ENCODE measurements at places on chromosomes 6 and 20.

DNA sequence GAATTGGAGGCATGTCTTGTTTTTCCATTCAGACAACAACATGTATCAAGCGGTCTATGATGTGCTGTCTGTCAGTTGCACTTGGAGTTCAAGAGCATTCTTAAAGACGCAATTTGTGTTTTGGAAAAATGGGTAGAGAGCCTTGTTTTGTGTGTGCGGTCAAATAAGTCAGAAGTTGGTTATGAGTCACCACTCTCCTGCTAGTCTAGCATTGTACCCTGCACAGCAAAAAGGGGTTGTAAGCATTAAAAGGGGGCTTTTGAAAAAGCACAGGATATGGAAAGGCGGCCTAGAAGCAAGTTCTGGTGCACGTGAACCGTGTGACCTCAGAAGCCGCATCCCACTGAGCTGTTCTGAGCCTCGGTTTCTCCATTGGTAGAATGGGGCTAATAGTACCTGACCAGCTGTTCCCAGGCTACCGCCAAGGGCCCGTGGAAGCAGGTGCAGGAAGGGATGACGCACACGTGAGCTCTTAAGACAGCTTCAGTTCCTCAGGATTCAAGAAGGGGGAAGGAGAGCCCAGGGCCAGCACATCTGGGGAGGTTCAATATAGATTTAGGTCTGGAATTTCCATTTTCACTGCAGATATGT is 61.6 kb upstream of the SNX9 start:
- no peak for DNase-seq

DNA sequence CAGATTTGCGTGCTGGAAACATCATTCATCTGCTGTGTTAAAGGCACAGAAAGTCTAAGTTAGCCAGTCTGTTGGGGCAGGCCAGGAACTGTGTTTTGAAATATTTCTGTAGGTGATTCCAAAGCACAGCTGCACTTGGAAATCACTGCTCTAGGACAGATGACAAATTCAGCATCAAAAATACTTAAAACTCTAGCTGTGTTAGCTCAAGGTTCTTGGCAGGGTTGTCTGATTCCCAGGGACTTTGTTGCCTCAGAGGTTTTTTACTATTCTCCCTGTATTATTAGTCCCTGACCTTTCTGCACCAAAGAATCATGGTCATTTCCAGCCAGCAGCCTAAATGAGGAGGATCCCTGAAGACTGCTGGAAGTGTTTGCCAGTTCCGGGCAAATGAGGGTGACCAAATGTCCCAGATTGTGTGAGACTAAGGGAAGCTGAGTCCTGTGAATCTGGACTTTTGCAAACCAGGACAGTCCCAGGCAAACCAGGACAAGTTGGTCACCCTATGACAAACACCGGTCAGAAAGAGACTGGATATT is 84.3 kb upstream of the TMEM30A start:
- no peak for DNase-seq

- DNase-seq, result peak; percentile 96
Observed at GRCh38 chr6:73519926-73520687, 725 bp downstream of the EEF1A1 start.

GRCh38 chr6:17460862-17461261 is 67.5 kb downstream of the CAP2 start:
- no peak for DNase-seq

DNA sequence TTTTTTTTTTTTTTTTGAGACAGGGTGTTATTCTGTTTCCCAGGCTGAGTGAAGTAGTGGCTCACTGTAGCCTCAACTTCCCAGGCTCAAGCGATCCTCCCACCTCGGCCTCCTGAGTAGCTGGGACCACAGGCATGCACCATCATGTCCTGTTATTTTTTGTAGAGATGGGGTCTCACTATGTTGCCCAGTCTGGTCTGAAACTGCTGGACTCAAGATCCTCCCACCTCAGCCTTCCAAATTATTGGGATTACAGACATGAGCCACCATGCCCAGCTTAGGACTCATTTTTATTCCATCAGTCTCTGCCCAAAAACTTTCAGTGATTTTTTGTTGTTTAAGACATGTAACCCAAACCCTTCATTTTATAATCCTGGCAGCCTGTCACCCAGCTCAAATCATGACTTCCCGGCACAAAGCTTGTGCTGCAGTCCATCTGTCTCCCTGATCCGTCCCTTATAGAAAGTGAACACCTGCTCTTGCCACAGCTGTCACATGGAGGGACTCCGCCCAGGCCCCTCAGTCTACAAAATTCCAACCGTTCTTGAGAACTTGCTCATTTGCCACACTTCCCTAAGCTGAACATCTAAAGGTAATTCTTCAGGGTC is 183.9 kb upstream of the JARID2 start:
- DNase-seq, result no peak

DNA sequence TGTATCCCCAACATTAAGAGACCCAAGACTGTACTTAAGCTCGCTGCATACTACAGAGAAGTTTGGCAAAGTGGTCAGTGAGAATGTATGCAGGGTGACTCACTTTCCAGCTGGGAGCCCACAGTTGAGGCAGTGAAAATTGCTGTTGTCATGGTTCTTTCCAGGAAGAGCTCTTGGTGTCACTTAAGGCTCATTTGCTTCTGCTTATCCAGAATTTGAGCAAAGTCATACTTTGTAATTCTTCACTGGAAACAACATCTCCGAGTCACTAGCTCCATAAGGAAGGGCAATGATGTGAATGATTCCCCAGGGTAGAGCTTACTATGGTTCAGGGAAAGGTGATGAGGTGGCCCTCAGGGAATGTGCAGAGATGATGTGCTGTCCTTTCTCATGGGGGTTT is 65.4 kb upstream of the FBXL4 start:
- no peak for DNase-seq

- DNase-seq, result no peak
Observed at GRCh38 chr20:56504373-56505005, 20.1 kb upstream of the FAM209A start.

GRCh38 chr6:77341058-77341986 is 122.0 kb downstream of the HTR1B start:
- no peak for DNase-seq

DNA sequence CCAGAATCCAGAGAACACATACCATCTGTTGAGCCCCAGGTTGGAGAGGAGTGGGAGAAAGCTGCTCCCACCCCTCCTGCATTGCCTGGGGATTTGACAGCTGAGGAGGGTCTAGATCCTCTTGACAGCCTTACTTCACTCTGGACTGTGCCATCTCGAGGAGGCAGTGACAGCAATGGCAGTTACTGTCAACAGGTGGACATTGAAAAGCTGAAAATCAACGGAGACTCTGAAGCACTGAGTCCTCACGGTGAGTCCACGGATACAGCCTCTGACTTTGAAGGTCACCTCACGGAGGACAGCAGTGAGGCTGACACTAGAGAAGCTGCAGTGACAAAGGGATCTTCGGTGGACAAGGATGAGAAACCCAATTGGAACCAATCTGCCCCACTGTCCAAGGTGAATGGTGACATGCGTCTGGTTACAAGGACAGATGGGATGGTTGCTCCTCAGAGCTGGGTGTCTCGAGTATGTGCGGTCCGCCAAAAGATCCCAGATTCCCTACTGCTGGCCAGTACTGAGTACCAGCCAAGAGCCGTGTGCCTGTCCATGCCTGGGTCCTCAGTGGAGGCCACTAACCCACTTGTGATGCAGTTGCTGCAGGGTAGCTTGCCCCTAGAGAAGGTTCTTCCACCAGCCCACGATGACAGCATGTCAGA is 77.4 kb downstream of the ASXL1 start:
- no peak for DNase-seq

DNA sequence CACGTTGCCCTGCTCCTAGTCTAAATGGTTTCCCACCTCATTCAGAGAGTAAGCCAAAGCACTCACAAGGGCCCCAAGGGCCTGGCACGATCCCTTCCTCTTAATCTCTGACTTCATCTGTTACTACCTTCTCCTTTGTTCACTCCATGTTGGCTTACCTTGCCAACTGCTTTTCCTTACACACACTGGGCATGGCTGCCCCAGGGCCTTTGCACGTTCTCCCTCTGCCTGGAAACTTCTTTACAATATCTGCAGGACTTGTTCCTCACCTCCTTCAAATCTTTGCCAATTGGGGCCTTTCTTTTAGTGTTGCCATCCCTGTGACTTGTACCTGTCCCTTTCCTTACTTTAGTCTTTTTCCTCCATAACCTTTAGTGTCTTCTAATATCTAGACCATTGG is 73.9 kb downstream of the PLCB4 start:
- DNase-seq, result no peak

DNA sequence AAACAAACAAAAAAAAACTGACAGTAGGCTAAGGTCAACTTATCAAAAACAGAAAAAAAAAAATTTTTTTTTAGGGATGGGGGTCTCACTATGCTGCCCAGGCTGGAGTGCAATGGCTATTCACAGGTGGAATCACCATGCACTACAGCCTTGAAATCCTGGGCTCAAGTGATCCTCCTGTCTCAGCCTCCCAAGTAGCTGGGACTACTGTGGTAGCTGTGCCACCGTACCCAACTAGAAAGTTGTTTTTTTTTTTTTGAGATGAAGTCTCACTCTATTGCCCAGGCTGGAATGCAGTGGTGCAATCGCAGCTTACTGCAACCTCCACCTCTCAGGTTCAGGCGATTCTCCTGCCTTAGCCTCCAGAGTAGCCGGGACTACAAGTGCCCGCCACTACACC is 2.1 kb downstream of the COMMD7 start:
- no peak for DNase-seq

DNA sequence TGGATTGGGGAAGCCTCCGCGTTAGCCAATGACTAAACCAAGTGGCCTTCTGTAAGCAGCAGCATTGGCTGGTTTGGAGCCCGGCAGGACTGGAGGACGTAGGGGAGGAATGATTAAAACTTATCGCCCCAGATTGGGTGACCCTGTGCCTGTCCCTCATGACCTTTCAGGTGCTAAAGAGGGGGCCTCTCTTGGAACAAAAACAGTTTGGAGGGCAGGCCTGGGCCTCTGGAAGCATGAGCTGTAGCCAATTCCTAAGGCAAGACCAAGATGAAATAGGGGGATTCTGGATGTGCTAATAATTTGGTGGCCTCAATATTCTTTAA is 1.4 kb downstream of the GMPR start:
- no peak for DNase-seq

GRCh38 chr6:104704191-104704590 is 155.5 kb downstream of the HACE1 start:
- DNase-seq, result no peak

DNA sequence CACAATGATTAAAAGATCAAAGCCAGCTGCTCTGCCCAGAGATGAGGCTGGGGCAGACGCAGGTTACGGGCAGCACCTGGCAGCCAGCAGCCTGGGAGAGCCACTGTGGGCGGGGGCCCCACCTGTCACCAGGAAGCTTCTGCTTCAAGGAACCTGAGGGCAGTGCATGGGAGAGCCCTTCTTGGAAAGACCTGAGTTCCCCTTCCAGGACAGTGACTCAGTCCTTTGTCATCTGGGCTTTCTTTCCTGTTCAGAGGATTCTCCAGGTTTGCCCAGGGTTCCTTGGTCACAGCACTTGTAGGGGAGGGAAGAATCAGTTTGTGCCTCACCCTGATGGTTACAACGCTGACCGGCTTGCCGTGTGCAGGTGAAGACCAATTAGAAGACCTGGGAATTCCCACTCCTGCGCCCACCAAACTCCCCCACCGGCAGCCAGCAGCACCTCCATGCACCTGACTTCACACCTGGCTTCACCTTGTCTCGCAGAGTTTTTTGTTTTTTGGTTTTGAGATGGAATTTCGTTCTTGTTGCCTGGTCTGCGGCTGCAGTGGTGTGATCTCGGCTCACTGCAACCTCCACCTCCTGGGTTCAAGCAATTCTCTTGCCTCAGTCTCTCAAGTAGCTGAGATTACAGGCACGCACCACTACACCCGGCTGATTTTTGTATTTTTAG is 2.0 kb downstream of the ZBP1 start:
- peak; percentile 83 for DNase-seq

DNA sequence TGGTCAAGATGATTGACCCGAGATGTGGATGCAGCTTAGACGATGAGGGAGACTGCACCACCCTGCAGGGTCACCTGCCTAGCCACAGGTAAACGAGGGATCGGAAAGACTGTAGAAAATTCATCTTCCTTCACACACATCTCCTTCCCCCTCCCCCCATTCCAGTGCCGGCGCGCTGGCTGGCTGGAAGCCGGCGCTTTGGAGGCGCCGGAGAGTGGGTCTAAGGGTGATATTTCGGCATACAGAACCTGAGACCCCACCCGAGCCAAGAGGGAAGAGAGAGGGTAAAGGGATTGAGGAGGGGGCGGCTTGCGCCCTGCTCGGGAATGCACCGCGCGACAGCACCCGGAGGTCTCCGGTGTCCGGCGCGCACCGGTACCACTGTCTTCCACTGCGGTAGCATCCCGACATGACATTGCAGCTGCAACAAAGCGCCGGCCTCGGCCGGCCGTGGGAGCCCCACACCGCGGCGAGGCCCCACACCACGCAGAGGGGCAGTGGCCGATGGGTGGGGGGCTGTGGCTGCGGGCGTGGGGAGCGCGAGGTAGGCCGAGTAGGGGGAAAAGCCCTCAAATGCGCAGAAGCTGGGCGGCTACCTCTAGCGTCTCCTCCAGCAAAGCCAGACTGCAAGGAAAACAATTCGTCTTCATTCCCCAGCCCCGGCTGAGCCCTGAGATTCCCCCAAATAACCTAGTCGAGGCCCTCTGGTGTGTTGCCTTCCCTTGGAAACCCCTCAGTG is 984 bp downstream of the TNFRSF21 start:
- peak; percentile 75 for DNase-seq

DNA sequence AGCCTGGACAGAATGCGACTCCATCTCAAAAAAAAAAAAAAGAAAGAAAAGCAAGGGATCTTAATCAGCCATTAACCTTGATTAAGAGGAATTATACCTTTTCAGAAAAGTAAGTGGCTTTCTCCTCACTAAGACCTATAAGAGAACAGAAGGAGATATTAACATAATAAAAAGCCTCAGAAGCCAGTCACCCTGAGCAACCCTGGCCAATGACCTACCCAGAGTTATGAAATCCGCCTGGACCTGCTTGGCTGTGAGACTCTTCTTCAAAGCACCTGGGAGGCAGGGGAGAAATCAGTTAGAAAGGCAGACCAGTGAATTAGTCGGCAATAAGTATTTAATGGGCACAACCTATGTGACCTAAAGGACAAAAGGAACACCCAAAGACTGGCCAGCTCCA is 32.7 kb upstream of the C20orf203 start:
- DNase-seq, result no peak

- DNase-seq, result no peak
Observed at GRCh38 chr6:149028767-149029405, 282.1 kb downstream of the UST start.

DNA sequence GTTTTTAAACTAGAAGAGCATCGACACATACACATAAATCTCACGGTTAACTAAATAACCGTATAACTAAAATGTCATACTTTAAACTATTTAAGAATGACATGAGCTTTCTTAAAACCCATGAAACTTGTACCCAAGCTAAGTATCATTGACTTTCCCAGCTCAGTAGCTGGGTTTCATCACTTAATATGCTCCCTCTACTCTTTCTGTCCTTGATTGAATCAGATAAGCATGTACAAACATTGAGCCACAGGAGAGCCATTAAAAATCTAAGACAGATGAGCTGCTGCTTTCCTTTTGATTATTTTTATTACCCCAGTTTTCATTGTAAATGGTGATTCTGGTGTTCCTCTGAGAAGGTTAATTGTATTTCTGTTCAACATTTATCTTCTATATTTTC is 115.8 kb downstream of the FOXO3 start:
- no peak for DNase-seq

GRCh38 chr6:2028457-2029038 is 216.9 kb downstream of the GMDS start:
- no peak for DNase-seq

GRCh38 chr6:159360306-159360705 is 191.1 kb downstream of the FNDC1 start:
- no peak for DNase-seq

- no peak for DNase-seq
Observed at GRCh38 chr6:44228836-44229235, 5.4 kb downstream of the SLC29A1 start.
